ENCODE measurements at places on chromosomes 7 and 10. TPM values are rescaled to one million over a fixed set of nuclear protein-coding genes. Genes with fewer than 3 reads are reported as not detected.

DNA sequence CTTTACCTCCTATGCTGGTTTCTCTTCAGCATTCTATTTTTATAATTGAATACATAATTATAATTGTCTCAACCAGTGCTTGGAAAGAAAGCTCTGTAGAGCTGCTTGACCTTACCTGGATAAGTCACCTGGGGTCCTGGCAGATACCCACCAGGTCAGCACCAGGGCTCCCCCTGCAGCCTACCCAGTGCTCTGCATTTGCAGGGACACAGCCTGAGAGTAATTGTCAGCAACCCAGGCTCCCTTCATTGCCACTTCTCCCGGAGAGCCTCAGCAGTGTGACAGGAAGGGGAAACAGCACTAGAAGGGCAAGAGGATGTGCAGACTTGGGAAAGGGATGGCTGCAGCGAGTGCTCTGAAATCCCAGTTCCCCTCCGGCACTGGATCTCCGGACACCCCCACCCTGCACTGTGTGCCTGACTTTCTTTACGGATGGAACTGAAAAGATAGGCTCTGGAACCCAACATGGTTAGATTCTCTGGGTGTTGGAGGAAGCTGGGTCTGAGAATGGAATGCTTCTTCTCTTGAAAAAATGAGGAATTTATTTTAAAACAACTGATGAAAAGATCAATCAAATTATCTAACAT, 11.4 kb upstream of the PAX4 start:
- no peak overlapping the region for H3K4me3 ChIP-seq
- no peaks in the 10 kb centered on the region for H3K4me1 ChIP-seq
- H3K36me3 ChIP-seq = no peaks in the 10 kb centered on the region
- no peaks in the 10 kb centered on the region for H3K27me3 ChIP-seq
- no peak overlapping the region for H3K27ac ChIP-seq

Gene TMEM184A
- not detected for total RNA-seq

Gene SPDYE5
- total RNA-seq = 0.57 TPM

Gene SLC29A3
- total RNA-seq = 7.2 TPM

Data from naive thymus-derived CD4-positive, alpha-beta T cell (primary cell).